WTC11 (cell line): ENCODE measurements at places on chromosomes 6 and 20. TPM values are rescaled to one million over a fixed set of nuclear protein-coding genes. Genes with fewer than 3 reads are reported as not detected.
A peak's percentile ranks its signal among the peaks of the same experiment; 100 is the strongest.

The MAP7 gene
- total RNA-seq: 56.6 to 60.5 TPM (median 59.1 TPM) in 3 replicates

The DEFB132 gene
- not detected in 3 replicates for total RNA-seq

The PIGU gene
- total RNA-seq: 24.8 to 31.7 TPM (median 28.7 TPM) in 3 replicates

GRCh38 chr6:136961848-136962247, 39.7 kb downstream of the SLC35D3 start:
- no peak overlapping the region for H3K4me3 ChIP-seq
- peaks cover 67% of the 10 kb centered on the region for H3K4me1 ChIP-seq
- no peaks in the 10 kb centered on the region for H3K36me3 ChIP-seq
- no peaks in the 10 kb centered on the region for H3K27me3 ChIP-seq
- peak overlapping the region; percentile 21; the same call in 1 of the 2 replicates for H3K27ac ChIP-seq

DNA sequence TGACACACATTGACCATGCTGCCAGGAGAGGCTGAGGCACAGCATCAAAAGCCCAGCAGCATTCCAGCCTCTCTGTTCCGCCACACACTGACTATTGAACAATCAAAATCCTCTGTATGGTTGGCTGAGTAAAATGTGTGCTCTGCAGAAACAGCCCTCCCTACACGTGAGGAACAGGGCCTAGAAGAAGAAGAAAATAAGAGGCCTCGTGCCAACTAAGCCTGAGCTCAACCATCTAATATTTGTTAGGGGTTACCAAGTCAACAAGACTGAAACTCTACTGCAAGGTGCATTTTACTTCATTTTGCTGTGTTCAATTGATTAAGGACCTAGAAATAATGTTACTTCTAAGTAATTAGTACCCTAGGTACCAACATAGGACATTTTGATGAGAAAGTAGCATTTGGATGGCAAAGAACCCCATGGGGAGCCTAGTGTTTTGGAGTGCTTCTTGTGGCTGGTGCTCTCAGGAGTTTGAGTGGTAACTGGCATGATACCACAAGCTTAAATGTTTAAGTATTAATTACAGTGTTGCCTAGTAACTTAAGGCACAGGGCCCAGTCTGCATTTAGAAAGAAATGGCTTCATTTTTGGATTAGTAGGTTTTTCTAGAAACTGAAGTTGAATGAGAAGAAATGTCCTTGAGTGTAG, 146.6 kb upstream of the PLN start:
- no peak overlapping the region for H3K4me3 ChIP-seq
- no peaks in the 10 kb centered on the region for H3K4me1 ChIP-seq
- H3K27ac ChIP-seq: no peak overlapping the region
- H3K27me3 ChIP-seq: no peaks in the 10 kb centered on the region
- no peak for DNase-seq

- H3K27ac ChIP-seq: peak overlapping the region; percentile 97
- H3K4me1 ChIP-seq: peaks cover 41% of the 10 kb centered on the region
- no peaks in the 10 kb centered on the region; the same call in 1 of the 2 replicates for H3K27me3 ChIP-seq
- no peaks in the 10 kb centered on the region for H3K36me3 ChIP-seq
- peak; percentile 25 for DNase-seq
Measured at GRCh38 chr6:20211037-20211940, 980 bp downstream of the MBOAT1 start.

DNA sequence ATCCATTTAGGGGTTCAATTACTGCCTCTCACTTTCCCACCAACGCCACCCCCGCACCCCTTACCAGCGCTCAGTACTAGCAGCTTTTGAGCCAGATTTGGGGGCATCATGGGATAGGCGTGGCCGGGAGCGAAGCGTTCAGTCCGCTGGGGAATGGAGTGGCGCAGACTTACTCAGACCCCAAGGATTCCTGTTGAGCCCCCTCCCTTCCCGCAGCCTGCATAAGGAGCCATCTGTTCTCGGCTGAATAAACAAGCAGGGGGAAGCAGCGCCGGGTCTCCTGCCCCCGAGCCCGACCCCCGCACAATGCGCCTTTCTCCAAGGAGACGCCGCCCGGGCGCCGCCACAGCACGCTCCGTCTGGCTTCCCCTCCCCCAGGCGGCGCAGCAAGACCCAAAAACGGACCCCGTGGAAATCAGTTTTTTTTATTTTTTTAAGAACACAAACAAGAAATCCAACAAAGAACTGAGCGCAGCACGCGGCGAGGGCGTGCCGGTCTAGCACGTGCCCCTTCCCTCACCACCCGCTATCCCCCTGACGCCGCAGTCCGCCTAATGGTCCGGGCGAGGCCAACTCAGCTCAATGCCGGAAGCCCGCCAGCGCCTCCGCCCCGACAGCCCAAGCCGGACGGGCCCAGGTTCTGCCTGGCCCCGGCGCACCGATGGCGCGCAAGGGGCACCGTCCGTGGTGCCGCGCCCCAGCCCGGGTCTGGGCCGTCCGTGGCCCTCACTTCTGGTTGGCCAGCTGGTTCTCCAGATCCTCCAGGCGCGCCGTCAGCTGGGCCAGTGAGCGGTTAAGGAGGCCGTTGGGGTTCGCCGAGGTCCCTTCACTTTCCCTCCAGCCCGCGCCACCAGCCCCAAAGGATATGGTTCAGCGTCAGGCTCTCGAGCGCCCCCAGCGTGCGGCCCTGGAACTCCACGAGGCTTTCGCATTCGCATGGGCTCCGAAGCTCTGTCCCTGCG, 13.3 kb upstream of the RBPJL start:
- H3K36me3 ChIP-seq: peaks cover 15% of the 10 kb centered on the region
- H3K4me3 ChIP-seq: peak overlapping the region; percentile 71
- DNase-seq: peak; percentile 95
- peaks cover 7% of the 10 kb centered on the region; the same call in 1 of the 2 replicates for H3K4me1 ChIP-seq

GRCh38 chr6:89032599-89032998, 48.0 kb upstream of the PNRC1 start:
- H3K4me1 ChIP-seq: peaks cover 17% of the 10 kb centered on the region
- H3K36me3 ChIP-seq: peaks cover 4% of the 10 kb centered on the region
- H3K27me3 ChIP-seq: peaks cover 2% of the 10 kb centered on the region
- H3K4me3 ChIP-seq: no peak overlapping the region
- H3K27ac ChIP-seq: no peak overlapping the region
- DNase-seq: no peak

GRCh38 chr20:62811320-62811719, 5.5 kb upstream of the COL9A3 start:
- no peak overlapping the region for H3K4me3 ChIP-seq
- peaks cover 3% of the 10 kb centered on the region; the same call in 1 of the 2 replicates for H3K36me3 ChIP-seq
- H3K27me3 ChIP-seq: no peaks in the 10 kb centered on the region
- no peak for DNase-seq
- H3K27ac ChIP-seq: no peak overlapping the region

DNA sequence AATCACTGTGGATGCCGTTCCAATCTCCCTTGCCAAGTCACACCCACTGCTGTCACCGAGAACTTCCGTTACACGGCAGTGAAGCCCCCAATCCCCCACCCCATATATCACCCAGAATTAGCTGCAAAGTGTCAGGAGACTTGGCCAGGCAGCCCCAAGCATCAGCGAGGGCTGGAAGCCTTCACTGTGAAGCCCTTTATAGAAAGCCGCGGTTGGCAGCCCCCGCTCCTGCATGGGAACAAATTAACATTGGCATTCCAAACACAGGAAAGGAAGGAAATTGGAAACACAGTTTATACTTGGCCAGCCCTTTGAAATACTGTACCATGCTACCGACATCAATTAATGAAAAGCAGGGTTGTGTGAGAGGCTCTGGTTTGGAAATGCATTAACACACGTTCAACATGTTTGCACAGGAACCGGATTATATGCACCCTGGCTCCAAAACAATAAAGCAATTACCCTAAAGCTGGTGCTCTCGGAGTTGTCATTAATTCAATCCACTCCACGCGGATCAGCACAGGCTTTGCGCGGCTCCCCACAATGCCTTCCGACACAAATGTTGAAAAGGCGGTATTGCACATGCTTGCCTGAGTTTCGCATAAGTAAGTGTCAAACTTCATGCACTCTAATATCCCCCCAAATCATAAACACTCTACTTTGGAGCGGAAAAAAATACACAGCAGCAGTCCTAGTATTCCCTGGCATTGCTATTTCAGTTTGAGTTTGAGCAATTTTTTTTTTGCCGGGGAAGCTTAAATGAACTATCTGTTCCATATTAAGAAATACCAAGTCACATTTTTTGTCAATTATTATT, 7.1 kb downstream of the BMP7 start:
- no peak overlapping the region for H3K4me3 ChIP-seq
- DNase-seq: no peak
- H3K27ac ChIP-seq: no peak overlapping the region
- 0 out of 2 replicates have a peak, but pooled peaks cover 2% of the 10 kb centered on the region for H3K36me3 ChIP-seq
- H3K4me1 ChIP-seq: peaks cover 93% of the 10 kb centered on the region

DNA sequence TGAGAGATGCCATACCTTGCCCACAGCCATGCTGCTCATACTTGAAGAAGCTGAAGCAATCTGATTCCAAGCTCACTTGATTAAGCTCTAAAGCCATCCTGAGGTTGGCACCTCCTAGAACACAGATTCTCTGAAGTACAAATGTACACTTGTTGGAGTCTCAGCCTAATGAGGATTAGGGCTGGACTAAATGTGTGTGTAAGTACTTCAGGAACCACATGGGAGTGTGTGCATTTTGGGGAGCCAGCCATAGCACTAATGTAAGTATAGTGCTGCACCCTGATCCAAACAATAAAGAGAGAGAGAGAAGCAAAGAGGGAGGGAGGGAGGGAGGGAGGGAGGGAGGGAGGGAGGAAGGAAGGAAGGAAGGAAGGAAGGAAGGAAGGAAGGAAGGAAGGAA, 458.6 kb downstream of the MAFB start:
- peaks cover 18% of the 10 kb centered on the region for H3K36me3 ChIP-seq
- H3K4me3 ChIP-seq: no peak overlapping the region
- H3K27me3 ChIP-seq: no peaks in the 10 kb centered on the region
- H3K4me1 ChIP-seq: peaks cover 8% of the 10 kb centered on the region
- DNase-seq: no peak
